Ascending aorta (tissue), 2 donors: ENCODE measurements at places on chromosomes 1 and 21. TPM values are rescaled to one million over a fixed set of nuclear protein-coding genes. Genes with fewer than 3 reads are reported as not detected.

GRCh38 chr1:81424061-81424460, 376.7 kb upstream of the ADGRL2 start:
- no peak overlapping the region for H3K4me3 ChIP-seq
- DNase-seq: no peak

- no peaks in the 10 kb centered on the region for H3K4me1 ChIP-seq
- no peaks in the 10 kb centered on the region for H3K27me3 ChIP-seq
- H3K4me3 ChIP-seq: no peak overlapping the region
- no peaks in the 10 kb centered on the region for H3K36me3 ChIP-seq
- no peak for DNase-seq
Measured at GRCh38 chr1:233242827-233243483, 52.6 kb downstream of the PCNX2 start.

DNA sequence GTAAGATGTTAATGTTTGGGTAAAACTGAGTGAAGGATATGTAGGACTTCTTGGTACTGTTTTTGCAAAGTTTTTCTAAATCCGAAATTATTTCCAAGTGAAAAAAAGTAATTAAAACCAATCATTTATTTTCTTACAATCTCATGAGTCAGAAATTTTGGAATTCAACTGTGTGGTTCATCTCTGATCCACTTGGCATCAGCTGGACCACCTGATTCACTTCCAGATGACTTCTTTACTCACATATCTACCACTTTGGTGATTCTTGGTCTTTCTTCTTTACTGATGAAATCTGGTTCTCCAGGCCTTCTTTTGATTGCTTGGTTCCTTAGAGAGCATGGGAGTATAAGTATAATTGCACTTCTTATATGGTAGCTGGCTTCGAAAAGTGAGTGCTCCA, 254.9 kb upstream of the CACYBP start:
- DNase-seq: no peak
- H3K27me3 ChIP-seq: no peaks in the 10 kb centered on the region
- H3K4me1 ChIP-seq: no peaks in the 10 kb centered on the region
- no peak overlapping the region for H3K27ac ChIP-seq
- no peak overlapping the region for H3K4me3 ChIP-seq
- H3K36me3 ChIP-seq: no peaks in the 10 kb centered on the region

DNA sequence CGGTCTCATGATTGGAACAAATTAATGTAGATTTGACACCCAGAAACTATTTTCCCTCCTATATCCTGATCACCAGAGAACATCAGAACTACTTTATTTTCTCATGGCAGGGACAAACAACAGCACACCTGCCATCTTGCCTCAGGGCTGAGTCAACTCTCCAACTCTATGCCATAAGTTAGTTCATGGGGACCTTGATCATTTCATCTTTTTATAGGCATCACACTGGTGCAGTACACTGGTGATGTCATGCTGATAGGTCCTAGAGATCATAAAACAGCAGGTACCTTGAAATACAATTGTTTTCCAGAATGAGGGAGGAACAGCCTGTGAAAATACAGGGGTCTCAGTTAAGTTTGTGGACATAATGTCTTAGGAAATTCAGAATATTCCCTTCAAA, 45.8 kb downstream of the EDN2 start:
- no peaks in the 10 kb centered on the region for H3K36me3 ChIP-seq
- H3K27ac ChIP-seq: no peak overlapping the region
- DNase-seq: no peak
- H3K27me3 ChIP-seq: no peaks in the 10 kb centered on the region
- no peaks in the 10 kb centered on the region for H3K4me1 ChIP-seq
- no peak overlapping the region for H3K4me3 ChIP-seq

DNA sequence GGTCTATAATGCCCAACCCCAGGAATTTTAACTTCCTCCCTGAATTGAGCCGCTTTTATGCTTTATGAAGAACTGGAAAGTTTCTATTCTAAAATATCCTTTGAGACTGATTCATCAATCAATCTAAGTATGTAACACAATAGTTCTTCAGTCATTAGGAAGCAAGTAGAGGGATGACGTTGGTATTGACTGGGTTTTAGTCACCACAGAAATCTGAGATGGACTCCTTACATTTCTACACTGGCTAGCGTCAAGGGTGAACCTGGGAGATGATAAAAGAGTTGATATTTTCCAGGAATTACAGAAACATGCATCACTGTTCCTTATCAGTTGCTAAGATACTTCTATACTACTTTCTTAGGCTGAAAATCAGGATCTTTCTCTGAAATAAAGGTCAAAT, 308.0 kb downstream of the HMCN1 start:
- H3K4me3 ChIP-seq: no peak overlapping the region
- DNase-seq: no peak
- H3K27ac ChIP-seq: peak overlapping the region; percentile 58
- H3K4me1 ChIP-seq: peaks cover 13% of the 10 kb centered on the region
- no peaks in the 10 kb centered on the region for H3K27me3 ChIP-seq
- peaks cover 15% of the 10 kb centered on the region for H3K36me3 ChIP-seq

DNA sequence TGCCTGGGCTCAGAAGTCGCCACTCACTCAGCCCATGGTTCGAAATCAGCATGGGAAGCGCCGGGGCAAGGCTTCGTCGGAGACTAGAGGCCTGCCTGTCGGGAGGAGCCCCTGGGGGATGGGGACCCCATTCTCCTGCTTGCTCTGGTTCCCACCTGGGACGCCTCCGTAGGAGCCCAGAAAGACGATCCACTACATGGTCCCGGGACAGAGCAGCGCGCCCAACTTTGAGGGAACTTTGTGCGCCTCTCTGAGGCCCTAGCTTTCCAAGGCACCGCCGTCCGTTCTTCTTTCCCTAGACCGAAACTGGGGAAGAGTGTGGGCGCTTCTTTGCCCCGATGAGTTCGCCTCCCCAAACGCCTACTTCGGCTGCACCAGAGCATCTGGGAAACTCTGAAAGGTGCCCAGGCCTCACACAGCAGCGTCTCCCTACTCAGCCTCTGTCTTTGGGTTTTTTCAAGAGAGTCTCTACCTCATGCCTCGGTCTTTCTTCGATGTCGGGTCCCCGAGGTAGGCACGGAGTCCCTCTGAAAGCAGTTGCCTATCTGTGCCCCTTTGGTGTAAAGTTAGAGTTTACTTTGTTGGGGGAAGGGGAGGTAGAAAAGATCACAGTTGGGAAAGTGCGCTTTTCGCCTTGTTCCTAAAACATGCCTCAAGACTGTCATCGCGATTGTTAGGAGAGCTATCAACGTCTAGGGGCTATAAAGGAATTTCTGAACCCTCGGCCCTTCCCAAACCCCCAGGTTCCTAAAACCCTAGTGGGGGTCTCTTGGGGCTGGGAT, 14.0 kb downstream of the NR5A2 start:
- H3K27ac ChIP-seq: no peak overlapping the region
- no peaks in the 10 kb centered on the region for H3K36me3 ChIP-seq
- H3K4me1 ChIP-seq: peaks cover 9% of the 10 kb centered on the region
- H3K4me3 ChIP-seq: no peak overlapping the region

- H3K4me3 ChIP-seq: no peak overlapping the region
- H3K27ac ChIP-seq: no peak overlapping the region
- no peaks in the 10 kb centered on the region for H3K4me1 ChIP-seq
- DNase-seq: no peak
- no peaks in the 10 kb centered on the region for H3K27me3 ChIP-seq
Measured at GRCh38 chr21:36425286-36425685, 40.1 kb downstream of the CHAF1B start.

DNA sequence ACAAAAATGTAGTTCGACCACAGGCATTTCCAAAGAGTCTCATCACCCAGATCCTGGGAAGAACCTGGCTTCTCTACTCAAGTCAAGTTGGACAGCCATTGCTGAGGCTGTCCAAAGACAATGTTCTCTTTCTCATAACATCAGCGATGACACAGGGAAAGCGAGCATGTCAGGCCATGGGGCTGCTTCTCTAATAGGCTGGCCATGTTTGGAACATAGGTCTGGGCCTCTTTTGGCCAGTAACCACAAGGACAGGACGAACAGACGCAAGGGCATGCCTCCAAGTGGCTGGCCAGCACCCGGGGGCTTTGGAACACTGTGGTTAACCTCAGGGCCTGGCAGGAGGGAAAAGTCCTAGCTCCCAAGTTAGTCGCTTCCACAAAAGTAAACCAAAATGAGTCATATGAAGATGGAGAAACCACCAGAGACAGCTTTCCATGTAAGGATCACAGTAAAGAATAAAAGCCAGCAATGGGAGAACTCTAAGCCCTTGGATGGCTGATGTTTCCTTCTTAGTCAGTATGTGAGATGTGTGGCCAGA, 80.6 kb upstream of the SLC44A3 start:
- H3K27ac ChIP-seq: no peak overlapping the region
- no peaks in the 10 kb centered on the region for H3K4me1 ChIP-seq
- no peaks in the 10 kb centered on the region for H3K27me3 ChIP-seq
- no peak overlapping the region for H3K4me3 ChIP-seq
- H3K36me3 ChIP-seq: no peaks in the 10 kb centered on the region
- no peak for DNase-seq

DNA sequence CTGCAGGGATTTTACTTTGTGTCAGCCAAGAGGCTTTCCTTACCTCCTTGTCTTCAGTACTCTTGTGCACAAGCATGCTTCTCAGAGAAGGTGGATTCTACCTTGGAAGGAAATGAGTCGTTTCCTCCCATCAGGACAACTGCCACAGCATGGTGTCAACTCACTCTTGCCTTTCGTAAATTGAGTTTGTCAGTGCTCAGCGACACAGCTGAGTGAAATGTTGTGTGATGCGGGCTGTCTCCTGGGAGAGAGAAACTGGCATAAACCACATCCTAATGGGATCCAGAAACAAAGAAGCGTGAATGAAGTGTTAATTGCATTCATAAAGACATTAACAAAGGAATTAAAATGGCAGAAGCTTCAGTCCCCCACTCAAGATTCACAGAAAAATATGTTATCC, 51.5 kb upstream of the SLC22A15 start:
- no peaks in the 10 kb centered on the region for H3K27me3 ChIP-seq
- no peaks in the 10 kb centered on the region for H3K36me3 ChIP-seq
- no peak overlapping the region for H3K27ac ChIP-seq
- DNase-seq: no peak

DNA sequence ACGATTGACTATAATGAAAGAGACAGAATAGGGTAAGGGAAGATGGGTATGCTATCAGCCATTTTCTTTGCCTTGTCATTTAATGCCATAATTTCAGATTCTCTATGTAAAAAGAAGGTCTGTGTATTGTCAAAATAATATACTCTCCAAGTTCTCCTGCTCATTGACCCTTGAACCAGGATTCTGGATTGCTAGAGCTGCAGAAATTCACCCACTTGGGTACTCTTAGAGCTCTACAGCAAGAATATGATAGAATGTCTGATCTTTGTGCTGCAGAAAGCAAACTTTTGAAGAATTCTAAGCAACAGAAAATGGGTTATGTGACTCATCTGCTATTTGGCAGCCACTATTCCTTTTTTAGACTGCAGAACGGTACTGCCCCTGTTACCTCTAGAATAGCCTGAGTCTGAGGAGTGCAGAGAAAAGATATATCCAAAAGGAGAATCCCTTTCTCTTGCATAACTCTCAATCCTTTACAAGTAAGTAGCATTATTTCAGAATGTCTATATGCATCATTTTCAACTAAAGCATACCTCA, 78.2 kb upstream of the TENT5C start:
- H3K27ac ChIP-seq: no peak overlapping the region
- peaks cover 6% of the 10 kb centered on the region for H3K4me1 ChIP-seq
- no peak overlapping the region for H3K4me3 ChIP-seq

FASLG gene
- not detected for total RNA-seq

DNA sequence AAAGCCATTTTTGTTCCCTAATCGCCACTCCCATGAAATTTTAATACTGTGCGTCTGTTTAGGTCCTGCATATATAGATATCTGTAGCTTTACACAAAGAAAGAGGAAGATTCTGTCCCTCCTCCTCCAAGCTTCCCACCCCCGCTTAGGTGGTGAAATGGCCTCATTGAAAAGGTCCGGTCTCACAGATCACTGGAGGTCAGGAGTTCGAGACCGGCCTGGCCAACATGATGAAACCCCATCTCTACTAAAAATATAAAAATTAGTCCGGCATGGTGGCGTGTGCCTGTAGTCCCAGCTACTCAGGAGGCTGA, 20.9 kb downstream of the SLC2A7 start:
- H3K4me1 ChIP-seq: no peaks in the 10 kb centered on the region
- no peaks in the 10 kb centered on the region for H3K36me3 ChIP-seq
- H3K27me3 ChIP-seq: no peaks in the 10 kb centered on the region
- H3K4me3 ChIP-seq: no peak overlapping the region
- H3K27ac ChIP-seq: no peak overlapping the region
- no peak for DNase-seq

GRCh38 chr1:101293461-101294051, 56.7 kb downstream of the S1PR1 start:
- DNase-seq: no peak
- H3K27ac ChIP-seq: no peak overlapping the region
- no peak overlapping the region for H3K4me3 ChIP-seq

- H3K27me3 ChIP-seq: no peaks in the 10 kb centered on the region
- no peak for DNase-seq
- no peak overlapping the region for H3K4me3 ChIP-seq
Measured at GRCh38 chr1:3146907-3147306, 77.9 kb downstream of the PRDM16 start.

- no peak overlapping the region for H3K4me3 ChIP-seq
- DNase-seq: no peak
- no peaks in the 10 kb centered on the region for H3K27me3 ChIP-seq
- no peaks in the 10 kb centered on the region for H3K36me3 ChIP-seq
- H3K4me1 ChIP-seq: no peaks in the 10 kb centered on the region
Measured at GRCh38 chr1:50209749-50210148, 101.0 kb downstream of the ELAVL4 start.

- H3K4me1 ChIP-seq: peaks cover 26% of the 10 kb centered on the region
- no peak overlapping the region for H3K27ac ChIP-seq
- H3K27me3 ChIP-seq: no peaks in the 10 kb centered on the region
- DNase-seq: no peak
Measured at GRCh38 chr1:28244549-28245251, 8.8 kb downstream of the ATP5IF1 start.

SPRR3 gene
- 0.53 TPM for total RNA-seq

ABCA4 gene
- not detected for total RNA-seq

DNA sequence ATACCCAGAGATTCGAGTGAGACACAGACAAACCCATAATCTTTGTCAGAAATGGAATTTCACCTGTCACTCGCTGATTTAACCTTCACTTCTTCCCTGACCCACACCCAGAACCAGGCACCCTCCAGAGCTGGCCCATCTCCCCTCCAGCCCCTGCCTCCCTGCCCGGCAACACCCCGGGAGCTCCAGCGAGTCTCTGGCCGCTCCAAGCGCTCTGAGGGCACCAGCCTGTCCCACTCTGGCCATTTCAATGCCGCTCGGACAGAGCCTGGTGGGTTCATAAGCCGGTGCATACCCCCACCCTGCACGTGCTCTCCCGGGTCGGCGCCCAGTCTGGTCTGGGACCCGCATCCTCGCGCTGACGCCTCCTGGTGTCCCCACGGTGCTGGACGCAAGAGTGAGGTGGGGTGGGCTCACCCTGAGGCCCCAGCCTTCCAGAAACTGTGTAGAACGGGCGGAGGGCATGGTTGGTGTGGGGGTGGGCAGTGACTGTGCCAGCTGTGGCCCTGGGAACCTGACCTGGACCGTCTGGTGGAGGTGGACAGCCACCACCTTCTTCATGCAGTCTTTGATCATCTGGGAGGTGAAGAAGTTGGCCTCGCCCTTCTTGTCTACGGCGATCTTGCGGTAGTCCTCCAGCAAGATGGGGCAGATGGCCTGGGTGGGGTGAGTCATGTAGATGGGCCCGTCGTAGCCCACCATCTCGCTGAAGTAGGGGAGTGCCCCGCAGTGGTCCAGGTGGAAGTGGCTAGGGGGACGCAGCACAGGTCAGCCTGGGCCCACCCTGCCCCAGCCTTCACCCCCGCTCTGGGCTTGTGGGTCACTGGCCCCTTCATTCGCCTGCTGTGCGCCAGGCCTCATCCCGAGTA, 5.4 kb downstream of the INTS11 start:
- DNase-seq: no peak
- H3K4me3 ChIP-seq: no peak overlapping the region
- H3K27me3 ChIP-seq: no peaks in the 10 kb centered on the region
